ENCODE measurements at places on chromosomes 7 and 10.

- DNase-seq: no peak
These were observed 29.9 kb downstream of the GSAP start for GRCh38 chr7:77386165-77386822.

- DNase-seq: no peak
These were observed 40.3 kb upstream of the GTF2I start for GRCh38 chr7:74617180-74617744.

GRCh38 chr7:151491859-151492258 lies 27.8 kb downstream of the RHEB start:
- no peak for DNase-seq

GRCh38 chr7:148670807-148671206 lies 27.9 kb upstream of the CUL1 start:
- DNase-seq: no peak

GRCh38 chr7:8391353-8392062 lies 41.9 kb upstream of the NXPH1 start:
- no peak for DNase-seq

DNA sequence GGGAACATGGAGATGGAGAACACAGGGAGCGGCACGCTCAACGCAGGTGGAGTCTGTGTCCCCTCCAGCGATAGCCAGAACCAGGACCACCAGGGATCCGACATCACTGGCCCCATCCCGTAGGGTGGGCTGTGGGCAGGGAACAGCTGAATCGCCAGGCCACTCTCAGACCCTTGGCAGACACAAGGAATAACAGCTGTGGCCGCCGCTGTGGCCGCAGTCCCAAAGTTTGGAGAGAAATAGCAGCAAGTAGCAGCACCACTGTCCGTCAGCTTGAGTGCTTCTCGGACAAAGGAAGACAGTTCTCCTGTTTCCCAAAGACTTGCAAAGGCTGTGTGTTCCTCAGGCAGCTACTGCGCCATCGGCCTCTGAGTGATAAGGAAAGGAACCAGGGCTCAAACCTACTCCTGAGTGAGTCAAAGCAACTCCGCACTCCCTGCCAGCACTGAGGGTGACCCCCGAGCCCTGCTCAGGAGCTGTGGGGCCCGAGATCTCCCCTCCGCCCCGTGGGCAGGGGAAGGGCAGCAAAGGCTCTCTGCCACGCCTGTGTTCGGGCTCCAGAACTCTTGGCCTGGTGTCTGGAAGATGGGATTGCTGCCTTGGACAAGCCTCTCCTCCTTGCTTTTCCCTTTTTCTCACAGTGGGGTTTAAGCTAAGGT lies 82.3 kb upstream of the FAM20C start:
- no peak for DNase-seq

GRCh38 chr10:6738112-6738768 lies 158.2 kb upstream of the PRKCQ start:
- DNase-seq: no peak
